Jurkat, Clone E6-1 (cell line): ENCODE measurements at places on chromosomes 5 and 9.

- DNase-seq, result no peak
These were observed 5.0 kb upstream of the GSN start for GRCh38 chr9:121262953-121263352.

- DNase-seq, result no peak
These were observed 240.9 kb downstream of the IRX1 start for GRCh38 chr5:3836528-3836927.

DNA sequence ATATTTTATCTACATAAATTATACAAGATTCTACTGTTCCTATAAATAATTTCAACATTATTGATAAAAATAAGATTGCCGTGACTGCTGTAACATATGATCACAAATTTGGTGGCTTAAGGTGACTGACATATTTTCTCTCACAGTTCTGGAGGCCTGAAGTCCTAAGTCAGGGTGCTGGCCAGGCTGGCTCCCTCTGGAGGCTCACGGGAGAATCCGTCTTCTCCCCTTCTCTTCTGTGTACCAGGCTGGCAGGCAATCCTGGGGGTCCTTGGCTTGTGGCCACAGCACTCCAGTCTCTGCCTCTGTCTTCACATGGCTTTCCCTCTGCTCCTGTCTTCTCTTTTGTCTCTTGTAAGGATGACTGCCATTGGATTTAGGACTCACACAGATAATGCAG, 31.7 kb upstream of the IRX2 start:
- DNase-seq, result no peak

DNA sequence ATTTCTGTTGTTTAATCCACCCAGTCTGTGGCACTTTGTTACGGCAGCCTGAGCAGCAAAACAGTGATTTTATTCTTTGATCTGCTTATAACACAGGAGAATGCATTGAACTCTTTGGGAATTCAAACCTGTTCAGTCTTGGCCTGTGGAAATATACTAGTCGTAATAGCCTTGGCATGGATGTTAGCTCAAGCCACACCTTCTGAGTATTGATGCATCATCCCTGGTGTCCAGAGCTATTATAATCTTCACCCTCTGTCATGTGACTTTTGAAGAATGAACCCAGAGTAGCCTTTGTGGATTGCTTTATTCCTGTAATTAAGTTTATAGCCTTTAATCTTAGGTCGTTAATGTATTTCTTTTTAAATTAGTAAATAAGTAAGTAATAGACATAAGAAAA, 50.8 kb upstream of the TEX48 start:
- no peak for DNase-seq

DNA sequence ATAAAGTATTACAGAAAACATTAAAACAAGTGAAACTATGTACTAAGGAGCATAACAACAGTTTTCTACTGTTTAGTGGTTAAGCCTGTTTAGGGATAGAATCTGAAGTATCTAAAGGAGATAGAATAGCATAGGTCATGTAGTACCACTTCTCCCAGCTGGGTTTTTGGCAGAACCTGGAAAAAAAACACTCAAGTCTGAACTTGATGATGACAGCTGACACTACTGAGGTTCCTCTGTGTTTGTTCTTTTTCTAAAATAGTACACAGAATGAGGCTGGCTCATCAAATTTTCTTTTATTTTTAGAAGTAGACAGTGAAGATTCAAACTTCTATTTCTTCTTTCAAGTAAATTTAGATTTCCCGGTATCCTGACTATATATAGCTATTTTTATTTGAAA, 203.8 kb upstream of the ACO1 start:
- no peak for DNase-seq

GRCh38 chr5:142845954-142846398, 75.8 kb downstream of the ARHGAP26 start:
- DNase-seq, result no peak

- DNase-seq, result no peak
These were observed 37.2 kb downstream of the RXRA start for GRCh38 chr9:134363450-134363849.

DNA sequence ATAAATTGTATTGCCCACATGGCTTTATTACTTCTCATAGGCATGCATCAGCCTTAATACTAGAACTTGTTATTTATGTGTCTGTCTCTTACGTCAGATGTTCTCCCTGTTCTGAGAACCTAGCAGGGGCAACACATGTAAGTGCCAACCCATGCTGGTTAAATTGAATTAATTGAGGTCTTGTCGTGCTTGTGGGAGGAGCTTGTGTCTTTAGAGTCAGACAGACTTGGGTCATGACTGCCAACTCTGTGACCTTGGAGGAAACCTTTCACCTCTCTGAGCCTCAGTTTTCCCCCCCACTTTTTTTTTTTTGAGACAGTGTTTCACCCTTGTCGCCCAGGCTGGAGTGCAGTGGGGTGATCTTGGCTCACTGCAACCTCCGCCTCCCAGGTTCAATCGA, 2.2 kb upstream of the MEGF9 start:
- no peak for DNase-seq
